Caco-2 (cell line): ENCODE measurements at places on chromosomes 5 and 9. TPM values are rescaled to one million over a fixed set of nuclear protein-coding genes. Genes with fewer than 3 reads are reported as not detected.

DNA sequence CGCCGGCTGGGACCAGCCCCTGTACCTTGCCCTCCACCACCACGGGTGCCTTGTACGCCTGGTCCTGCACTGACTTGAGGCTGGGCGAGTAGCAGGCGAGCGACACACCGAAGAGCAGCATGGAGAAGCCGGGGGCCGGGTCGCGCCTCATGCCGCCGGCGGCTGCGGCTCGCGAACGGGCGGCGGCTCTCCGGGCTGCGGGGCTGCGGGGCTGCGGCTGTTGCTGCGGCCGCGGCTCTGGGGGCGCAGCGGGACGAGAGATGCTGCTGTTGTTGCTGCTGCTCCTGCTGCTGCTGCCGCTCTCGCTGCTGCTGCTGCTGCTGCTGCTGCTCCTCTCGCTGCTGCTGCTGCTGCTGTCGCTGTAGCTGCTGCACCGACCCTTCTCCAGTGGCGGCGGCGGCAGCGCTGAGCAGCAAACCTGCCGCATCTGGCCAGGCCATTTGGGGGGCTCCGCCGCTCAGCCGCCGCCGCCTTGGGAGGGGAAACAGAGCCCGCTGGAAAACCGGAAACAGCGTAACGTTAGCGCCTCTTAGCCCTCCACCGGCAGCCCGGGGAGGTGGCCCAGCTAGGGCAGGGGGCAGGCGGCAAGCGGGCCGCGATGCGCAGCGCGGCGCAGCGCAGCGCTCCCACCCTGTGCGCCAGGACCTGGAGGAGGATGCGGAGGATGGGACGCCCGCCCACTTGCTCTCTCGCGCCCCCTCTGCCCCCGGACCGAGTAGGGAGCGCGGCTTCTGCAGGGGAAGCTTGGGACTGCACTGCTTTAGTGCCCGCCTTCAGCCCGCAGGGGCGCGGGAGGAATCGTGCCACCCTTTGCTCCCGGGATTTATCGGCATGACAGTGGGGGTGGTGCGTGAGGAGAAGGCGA is at the start of gene NRG2:
Gene NRG2 (minus strand): TSS at position 657 of the 865 bp plus-strand sequence.
- DNase-seq: peak; percentile 53

DNA sequence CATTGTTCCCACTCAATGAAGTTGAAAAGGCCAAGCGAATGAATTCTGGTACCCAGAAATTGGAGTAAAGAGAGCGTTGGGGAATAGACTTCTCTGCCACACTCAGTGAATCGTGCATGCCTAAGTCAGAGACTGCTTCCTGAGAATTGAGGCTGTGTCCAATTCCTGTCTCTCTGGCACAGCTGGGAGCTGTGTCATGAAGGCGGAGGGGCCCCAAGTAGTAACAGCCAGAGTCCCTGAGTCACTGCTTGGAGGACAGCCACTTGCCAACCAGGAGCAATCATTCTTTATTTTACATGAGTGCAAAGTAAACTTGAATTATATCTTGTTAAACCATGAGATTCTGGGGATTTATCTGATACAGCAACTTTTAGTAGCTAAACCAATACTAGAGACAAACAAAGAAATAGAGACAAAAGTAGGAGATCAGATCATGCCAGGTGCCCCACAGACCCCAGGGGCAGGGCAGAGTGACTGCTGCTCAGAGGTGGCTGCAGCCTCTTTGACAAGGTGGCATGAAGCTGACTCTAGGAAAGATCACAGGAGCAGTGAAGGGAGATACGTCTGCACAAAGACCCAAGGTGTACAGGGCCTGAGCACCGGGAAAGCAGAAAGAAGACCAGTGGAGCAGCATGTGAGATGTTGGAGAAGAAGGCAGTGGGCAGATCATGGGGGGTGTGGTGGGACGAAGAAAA is 246.0 kb downstream of the GADD45G start:
- no peak for DNase-seq

DNA sequence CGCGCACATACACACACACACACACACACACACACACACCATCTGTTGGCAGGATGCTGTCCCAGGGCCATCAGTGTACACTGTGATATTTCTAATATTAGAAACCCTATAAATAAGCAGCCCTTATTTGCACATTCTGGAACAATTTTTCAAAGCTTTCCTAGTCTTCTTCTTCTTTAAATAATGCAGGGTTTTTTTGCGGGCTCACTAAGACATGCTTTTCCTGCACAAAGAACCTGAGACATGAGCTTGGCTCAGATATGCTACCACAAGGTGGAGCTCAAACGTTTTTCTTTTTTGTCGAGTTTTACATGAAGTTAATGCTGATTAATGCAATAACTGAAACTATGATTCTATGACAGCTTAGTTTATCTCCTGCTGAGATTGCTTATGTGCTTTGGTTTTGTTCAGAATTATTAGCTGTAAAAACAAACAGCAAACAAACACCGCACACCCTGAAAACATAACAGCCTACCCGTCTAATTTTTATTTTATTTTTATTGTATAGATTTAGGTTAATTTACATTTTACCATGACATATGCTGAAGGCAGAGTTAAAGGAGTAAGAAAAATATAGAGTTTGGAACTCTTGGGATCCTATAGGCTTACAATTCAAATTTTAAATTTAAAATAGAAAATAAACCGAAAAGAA is 95.8 kb downstream of the ALDH1A1 start:
- no peak for DNase-seq

DNA sequence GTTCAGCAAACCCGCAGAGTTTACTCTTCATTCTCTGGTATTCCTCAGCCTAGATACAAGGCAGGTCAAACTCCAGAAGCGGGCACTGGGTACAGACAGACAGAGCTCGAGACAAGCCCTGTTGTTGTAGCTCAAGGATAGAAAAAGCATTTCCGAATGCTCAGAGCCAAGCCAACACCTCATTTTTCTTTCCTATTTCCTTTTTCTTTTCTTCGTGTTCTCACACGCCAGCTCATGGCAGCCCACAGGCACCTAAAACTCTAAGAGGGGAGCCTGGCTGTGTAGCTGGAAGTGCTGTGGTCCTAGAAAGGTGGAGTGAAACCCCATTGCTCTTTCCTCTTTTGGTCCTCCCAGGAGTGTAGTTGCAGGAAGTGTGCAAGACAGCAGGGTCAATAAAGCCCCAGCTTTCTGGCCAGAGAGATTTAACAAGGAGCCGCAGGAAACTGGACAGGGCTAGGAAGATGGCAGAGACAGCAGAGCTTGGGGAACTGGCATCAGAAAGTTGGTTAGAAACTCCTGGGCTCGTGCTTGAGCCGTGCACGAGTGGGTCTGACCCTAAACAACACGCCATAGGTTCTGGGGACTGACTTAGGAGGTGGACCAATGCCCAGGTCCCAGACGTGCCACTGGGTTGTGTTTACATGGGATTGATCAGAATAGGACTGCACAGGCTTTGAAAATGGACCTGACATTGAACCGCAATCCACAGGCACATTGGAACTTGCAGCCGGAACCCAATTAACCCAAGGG is 41.6 kb downstream of the ADAMTS2 start:
- DNase-seq: peak; percentile 0

DNA sequence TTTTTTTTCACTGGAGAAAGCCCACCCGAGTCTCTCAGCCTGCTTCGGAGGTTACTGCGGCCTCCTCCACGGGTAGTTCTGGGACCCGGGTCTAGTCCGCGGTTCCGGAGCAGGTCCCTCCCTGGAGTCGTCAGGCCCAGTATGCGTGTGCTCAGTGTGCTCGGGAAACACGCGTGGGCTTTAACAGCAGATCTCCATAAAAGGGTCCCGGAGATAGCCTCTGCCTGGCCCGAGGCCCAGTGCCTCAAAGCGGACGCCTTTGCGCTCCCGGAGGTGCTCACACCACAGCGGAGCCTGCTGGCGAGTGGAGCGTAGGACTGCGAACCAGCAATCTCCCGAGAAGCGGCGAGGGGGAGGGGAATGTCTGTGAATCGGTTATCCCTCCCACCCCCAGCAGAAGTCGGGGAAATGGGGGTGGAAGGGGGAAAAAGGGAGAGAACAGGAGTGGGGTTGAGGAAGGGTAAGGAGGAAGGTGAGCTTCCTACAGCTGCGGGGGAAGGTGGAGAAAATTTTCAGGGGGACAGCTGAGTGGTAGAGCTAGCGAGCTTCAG is 28.7 kb downstream of the CDKN2A start:
- peak; percentile 79 for DNase-seq

GRCh38 chr5:142688281-142688989 is 2.5 kb upstream of the FGF1 start:
- no peak for DNase-seq

DNA sequence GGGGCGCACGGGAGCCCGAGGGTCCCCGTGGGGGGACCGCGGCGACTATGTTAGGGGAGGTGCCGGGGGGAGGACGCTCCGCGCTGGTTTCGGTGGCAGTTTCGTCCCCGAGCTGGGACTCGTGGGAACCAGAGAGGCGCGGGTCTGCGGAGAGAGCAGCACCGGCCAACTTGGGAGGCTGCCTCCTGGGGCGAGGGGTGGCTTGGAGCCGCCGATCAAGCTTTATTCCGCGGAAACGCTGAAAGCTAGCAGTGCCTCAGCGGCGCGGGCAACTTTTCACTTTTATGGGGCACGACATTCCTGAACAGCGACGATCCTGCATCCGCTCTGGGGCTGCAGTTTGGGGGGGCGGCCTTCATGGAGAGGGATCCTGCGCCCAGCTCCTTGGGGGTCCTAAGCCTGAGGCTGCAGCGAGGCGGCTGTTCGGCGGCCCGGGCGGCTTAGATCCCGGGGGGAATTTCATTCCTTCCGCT is 369 bp downstream of the OCLN start:
- peak; percentile 60 for DNase-seq

GRCh38 chr5:138610918-138611677 is 35.9 kb upstream of the HSPA9 start:
- no peak for DNase-seq

DNA sequence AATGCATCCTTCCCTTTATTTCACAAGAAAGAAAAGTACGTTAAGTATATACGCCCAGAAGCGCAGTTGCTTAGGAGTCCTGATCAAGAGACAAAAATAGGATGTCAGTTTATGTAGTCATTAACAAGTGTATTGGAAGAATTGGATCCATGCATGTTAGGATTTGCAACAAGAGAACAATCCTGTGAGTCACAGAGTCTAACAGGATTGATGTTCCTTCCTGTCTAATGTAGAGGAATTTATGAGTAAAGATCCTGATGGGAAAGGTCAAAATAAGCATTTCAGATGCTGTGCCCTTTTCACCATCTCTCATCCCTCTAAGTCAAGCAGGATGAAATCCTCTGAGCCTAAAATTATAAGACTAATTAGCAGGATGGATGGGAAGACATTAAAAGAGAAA is 406.0 kb upstream of the GRIA1 start:
- DNase-seq: no peak

Gene IRX1
- not detected in 2 replicates for total RNA-seq

DNA sequence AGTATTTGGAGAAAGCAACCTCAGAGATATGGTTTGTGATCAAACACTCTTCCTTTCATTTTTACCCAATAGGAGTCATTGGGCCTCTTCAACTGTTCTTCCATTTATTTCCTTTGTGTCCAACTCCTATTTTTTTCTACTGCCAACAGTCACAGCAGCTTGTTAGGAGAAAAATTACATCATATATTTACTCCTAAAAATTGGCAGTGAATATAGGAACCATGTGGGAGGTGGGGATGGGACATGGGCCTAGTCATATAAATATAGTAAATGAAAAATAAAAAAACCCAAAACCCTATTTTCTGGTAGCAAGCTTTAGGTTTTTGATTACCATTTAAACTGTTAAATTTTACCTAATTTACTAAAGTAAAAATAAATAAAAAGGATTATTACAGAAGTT is 134.9 kb upstream of the MPDZ start:
- DNase-seq: no peak

Gene ERCC6L2
- total RNA-seq: 45.4 and 46.1 TPM in 2 replicates

- no peak for DNase-seq
Observed at GRCh38 chr5:84564321-84565075, 179.8 kb upstream of the EDIL3 start.

DNA sequence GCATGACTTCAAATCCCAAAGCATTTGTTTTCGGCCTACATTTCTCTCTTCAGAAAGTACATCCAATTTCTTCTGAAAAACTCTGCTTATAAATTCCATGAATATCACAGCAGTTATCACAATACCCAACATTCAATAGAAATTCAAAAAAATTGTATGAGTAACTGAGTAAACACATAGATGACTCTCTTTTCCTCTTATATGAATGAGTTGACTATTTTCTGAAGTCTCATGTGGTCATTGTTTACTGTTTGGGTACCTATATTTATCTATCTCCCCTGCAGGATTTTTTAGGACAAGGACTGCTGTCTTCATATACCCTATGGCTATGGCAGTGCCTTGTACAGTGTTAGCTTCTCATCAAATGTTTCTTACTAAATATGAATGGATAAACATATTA is 157.1 kb downstream of the HTR1A start:
- DNase-seq: no peak

GRCh38 chr9:16515879-16516301 is 354.6 kb downstream of the BNC2 start:
- no peak for DNase-seq

- DNase-seq: no peak
Observed at GRCh38 chr9:121474231-121474947, 25.3 kb downstream of the GGTA1 start.

DNA sequence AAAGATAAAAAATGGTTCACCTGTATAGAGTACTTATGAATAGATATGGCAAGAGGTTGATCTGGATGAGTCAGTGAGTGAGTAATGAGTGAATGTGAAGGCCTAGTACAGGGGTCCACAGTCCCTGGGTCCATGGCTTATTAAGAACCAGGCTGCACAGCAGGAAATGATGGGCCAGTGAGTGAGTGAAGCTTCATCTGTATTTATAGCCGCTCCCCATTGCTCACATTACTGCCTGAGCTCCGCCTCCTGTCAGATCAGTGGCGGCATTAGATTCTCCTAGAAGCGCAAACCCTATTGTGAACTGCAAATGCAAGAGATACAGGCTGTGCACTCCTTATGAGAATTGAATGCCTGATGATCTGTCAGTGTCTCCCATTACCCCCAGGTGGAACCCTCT is 307.7 kb upstream of the ZNF608 start:
- no peak for DNase-seq

DNA sequence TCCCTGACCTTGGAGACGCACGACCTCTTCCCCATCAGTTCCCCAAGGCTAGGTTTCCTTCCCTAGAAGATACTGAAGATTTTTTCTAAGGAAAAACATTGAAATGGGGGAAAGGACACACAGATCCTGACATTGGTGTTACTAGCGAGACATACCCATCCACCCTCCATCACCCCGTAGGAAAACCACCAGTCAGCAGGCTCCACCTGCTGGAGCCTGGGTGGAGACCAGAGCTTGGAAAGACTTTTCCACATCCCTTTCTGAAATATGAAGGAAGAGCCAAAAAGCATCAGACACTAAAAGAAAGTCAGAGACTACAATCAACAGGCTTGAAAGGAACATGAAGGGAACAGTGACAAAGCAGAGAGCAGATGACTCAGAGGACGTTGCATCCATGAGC is 638.0 kb downstream of the IRX1 start:
- DNase-seq: no peak

DNA sequence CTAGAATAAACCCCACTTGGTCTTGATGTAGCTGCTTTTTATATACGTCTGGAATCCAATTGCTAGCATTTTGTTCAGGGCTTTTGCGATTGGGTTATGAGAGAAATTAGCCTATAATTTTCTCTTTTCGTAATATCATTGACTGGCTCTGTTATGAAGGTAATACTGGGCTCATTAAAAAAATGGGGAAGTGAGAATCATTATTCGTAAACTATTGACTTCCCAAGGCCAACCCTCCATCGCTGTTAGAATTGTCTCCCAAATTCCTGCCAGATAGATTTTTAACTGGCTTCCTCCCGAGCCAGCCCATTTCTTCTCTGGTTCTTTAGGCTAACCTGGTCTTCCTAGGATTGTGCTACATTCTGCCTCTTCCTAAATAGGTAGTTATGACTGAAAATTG is 35.9 kb upstream of the GRPEL2 start:
- no peak for DNase-seq

Gene PCDHB9
- not detected in 2 replicates for total RNA-seq

Gene INSL6
- not detected in 2 replicates for total RNA-seq

Gene HMCN2
- total RNA-seq: 0.41 and 0.53 TPM in 2 replicates

Gene ADGRV1
- total RNA-seq: 23.2 and 31.1 TPM in 2 replicates

Gene LCN15
- total RNA-seq: not detected in 2 replicates
